ENCODE measurements at places on chromosomes 5 and 9.

DNA sequence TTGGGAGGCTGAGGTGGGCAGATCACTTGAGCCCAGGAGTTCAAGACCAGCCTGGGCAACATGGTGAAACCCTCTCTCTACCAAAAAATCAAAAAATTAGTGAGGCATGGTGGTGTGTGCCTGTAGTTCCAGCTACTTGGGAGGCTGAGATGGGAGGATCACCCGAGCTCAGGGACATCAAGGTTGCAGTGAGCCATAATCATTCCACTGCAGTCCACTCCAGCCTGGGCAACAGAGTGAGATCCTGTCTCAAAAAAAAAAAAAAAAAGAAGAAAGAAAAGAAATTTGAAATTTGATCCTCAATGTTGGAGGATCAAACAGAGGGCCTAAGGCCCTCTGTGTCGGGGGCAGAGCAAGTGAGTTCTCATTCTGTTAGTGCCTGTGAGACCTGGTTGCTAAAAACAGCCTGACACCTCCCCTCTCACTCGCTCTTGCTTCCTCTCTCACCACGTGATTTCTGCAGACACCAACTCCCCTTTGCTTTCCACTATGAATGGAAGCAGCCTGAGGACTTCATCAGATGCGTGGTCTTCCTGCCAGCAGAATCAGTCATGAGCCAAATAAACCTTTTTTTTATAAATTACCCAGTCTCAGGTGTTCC, 8.4 kb upstream of the GOLPH3 start:
- DNase-seq, result peak; percentile 52

DNA sequence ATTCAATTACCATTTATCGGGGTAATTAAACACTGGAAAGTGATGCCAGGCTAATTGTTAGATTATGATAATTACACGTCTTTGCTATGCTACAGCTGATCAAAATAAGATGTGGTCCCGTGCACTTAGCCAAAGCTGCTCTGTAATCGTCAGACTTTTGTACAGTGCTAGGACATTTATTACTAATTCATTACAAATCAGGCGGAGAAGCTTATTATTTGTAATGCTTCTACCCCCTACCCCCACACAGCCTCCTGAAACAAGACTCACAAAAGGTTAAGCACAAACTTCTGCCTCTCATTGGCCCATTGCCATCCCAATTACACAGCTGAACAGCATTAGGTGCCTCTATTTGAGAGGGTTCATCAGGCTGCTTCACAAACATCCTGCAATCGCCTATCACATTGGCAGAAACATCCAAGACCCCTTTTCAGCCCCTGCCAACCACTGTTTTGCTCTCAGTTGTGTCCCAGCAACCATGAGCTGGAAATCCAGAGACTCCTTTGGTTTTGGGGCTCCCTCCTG, 232.7 kb downstream of the EFNA5 start:
- DNase-seq, result no peak

- no peak for DNase-seq
Observed at GRCh38 chr5:91848453-91848852, 465.3 kb upstream of the ARRDC3 start.

GRCh38 chr5:74957029-74957784, 91.0 kb upstream of the FAM169A start:
- no peak for DNase-seq

- no peak for DNase-seq
Observed at GRCh38 chr5:43729846-43730478, 127.0 kb downstream of the NNT start.

- DNase-seq, result no peak
Observed at GRCh38 chr9:13804532-13804931, 509.4 kb downstream of the NFIB start.

DNA sequence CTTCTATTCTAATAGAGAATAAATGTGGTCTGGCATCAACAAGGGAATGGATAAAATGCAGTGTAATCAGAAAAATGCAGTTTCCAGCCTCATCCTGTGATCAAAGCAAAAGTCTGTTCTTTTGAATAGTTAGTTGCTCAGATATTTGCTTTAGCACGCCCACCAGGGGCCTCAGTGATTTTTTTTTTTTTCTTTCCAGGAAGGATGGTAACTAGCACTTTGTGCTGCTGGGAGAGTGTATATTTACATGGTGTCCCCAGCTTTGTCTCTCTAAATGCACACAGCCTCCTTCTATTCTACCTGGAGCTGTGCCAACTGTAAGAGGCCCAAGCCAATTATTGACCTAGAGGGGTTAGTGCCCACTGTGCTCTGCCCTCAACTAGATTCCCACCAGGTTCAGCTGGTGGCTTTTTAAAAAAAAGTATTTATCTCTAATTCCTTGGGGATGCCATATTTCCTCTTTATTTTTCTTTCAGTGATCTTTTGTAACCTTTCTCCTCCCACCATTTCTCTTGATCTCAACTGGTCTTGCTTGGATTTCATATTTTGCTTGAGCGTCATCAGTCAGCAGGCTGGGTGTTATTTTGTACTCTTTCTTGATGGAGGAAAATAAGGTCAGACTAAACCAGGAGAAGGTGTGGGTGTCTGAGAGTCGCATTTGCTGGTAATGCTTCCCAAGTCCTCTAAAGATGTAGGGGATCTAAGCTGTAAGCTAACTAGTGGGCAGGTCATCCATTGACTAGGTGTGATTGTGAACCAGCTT, 193.0 kb upstream of the C9orf72 start:
- DNase-seq, result no peak

- no peak for DNase-seq
Observed at GRCh38 chr9:69594180-69594579, 78.0 kb downstream of the APBA1 start.

GRCh38 chr5:65015767-65016166, 247.0 kb downstream of the CWC27 start:
- no peak for DNase-seq

DNA sequence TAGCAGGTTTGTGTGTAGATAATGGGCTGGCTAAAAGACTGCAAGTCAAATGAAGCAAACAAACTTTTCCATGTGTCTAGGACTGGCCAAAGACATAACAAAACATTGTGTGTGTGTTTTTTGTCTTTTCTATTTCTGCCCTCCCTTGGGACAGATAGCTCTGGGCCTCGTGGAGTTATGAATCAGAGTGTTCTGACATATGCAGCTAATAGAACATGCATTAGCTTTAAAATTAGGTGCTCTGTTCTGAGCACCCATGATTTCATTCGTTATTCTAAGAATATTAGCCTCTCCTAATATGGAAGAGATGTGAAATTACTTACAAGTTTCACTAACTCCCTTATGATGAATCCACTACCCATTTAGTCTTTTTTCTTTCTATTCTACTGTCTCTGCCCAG, 367.3 kb upstream of the PAPPA start:
- no peak for DNase-seq

DNA sequence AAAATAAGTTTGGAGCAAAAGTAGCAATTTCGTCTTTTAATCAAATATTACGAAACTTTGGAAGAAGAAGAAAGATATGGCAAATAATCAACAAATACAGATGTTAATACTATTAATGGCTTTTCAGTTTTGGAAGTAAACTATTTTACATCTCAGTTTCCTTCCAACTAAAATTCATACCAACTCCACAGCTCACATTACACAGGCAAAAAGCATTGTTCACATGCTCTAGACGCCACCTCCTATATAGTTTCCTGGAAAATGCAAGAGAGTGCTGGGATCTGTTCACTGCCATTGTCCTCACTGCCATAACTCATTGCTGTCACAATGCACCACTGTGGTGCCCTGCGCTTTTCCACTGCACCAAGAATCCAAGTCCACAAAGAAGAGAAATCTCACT, 149.0 kb upstream of the FTMT start:
- no peak for DNase-seq

- no peak for DNase-seq
Observed at GRCh38 chr9:98208635-98209034, 16.2 kb upstream of the CORO2A start.

GRCh38 chr5:133343196-133343595, 269.1 kb downstream of the FSTL4 start:
- DNase-seq, result no peak

DNA sequence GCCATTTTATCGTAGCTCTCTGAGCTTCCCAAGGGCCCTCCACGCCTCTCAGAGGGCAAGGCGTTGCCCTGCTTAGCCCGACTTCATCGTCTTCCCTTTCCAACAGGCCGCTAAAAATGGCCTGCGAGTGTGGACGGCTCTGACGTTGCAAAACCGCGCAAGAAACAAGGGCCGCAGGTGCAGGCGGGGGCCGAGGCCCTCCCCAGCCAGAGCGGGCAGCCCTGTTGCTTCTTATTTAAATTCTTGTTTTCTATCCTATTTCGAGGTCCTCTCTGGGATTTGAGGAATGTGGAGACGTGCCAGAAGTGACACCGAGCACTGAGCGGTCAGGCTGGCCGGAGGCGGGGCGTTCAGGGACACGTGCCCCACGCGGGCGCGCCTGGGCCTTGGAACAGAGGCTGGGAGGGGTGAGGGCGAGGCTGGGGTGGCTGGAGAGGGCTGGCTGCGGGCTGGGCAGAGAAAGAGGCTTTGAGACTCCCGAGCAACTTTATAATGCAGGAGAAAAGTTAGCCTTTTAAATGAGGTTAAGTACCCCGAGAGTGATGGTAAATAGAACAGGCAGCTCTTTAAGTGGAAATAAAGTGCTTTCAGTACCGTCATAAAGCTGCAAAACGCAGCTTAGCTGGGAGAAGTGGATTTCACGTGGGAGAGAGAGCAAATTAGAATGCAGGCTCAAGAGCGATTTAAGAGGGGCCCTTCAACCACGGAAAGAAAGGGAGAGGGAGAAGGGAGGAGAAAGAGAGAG, 243.6 kb downstream of the AUH start:
- DNase-seq, result no peak

DNA sequence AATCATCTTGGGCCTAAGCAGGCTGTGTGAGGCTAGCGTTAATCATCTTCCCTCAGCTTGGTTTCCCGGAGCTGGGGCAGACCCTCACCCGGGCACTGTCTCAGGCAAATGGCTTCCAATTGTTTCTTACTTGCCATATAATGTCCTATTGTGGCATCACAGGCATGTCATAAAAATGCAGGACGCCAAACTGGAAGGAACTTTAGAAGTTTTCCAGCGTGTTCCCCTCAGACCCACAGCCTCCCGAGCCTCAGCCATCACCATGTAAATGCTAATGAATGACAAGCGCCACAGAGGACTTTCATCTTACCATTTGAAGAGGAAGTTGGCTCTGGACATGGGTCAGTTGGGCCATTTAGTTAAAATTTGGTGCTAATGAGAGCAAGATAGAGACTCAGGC, 143.0 kb upstream of the IRX1 start:
- no peak for DNase-seq

GRCh38 chr5:11904265-11904906, at the start of gene CTNND2:
Gene CTNND2 (minus strand): TSS chr5:11904446. CDS start chr5:11903853, 593 bp downstream.
- DNase-seq, result no peak

GRCh38 chr5:569358-569867, 42.7 kb upstream of the CEP72 start:
- no peak for DNase-seq

DNA sequence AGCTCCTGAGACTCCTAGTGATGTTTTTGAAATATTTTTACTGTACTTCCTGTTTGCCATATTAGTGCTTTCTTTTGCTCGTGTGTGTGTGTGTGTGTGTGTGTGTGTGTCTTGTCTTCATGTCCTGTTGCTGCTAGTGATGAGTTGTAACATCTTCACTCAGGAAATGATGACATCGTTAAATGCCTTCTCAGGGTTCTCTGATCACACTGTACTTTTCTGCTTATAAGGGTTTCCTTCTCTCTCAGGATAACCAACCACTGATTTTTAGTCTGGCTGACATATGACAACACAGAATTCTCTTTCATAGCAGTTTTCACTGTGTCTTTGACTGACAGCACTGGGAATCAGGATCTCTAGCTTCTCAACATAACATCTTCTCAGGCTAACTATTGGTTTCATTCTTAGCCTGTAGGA, 16.1 kb downstream of the SV2C start:
- DNase-seq, result no peak

GRCh38 chr9:83220730-83221129, 157.8 kb upstream of the RASEF start:
- DNase-seq, result no peak

GRCh38 chr5:134902071-134902801, 2.7 kb upstream of the PCBD2 start:
- peak; percentile 5 for DNase-seq

DNA sequence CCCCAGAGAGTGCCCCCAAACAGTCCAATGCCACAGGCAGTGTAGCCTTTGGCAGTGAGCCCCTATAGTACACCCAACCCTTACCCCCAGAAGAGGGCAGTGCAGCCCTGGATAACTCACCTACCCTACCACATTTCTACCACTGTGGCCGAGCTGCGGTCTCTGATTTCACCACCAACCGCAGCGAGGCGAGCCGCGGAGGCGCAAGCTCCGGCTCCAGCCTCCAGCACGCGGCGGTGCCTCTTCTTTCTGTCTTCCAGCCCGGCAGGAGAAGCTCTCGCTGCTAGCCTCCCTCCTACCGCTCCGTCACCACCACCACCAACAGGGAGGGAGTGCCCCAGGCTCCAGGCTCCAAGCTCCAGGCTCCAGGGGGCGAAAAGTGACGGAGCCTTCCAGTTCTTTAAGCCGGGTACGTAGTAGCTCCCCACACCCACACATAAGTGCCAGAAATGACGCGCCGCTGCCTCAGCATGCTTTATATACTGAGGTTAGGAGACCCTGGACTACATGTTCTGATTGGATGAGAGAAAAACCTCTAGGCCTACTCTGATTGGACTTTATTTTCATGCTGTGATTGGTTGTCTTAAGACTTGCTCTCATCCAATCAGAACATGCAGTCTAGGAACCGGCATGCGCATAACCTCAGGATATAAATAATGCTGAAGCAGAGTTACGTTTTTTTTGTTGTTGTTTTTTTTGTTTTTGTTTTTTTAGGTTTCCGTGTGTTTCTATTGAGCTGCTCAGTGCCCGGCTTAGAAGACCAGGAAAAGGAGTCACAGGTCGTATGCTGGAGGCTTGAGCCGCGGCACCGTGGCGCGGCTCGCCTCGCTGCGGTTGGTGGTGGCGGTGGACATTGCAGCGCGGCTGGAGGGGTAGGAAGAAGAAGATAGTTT, at the start of gene PCAT7:
TSS of gene PCAT7 (plus strand) at position 645 of the 893 bp plus-strand sequence.
- DNase-seq, result peak; percentile 90

DNA sequence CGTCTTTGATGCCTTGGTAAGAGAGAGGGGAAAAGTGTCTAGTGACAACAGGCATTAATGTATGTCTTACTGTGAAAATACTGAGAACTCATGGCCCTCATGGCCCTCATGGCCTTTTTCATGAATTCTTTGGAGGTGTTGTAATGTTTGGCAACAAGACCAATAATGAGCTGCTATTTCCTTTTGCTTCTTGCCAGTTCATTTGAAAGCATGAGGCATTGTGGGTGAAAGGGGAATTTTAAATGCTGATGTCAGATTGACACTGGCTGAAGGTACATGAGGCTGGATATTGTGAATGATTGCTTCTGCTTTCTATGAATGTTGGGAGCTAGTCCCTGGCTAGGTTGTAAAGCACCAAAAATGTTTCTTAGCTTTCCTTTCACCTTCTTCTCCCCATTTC, 79.2 kb downstream of the DOCK2 start:
- peak; percentile 39 for DNase-seq

GRCh38 chr5:150672237-150672883, 11.3 kb downstream of the MYOZ3 start:
- peak; percentile 26 for DNase-seq

Measured in HL-60 (cell line).